Fibroblast of the aortic adventitia (primary cell): ENCODE measurements at places on chromosomes 6 and 20.

- no peak for DNase-seq
Measured at GRCh38 chr6:109096208-109096607, 901 bp downstream of the CEP57L1 start.

DNA sequence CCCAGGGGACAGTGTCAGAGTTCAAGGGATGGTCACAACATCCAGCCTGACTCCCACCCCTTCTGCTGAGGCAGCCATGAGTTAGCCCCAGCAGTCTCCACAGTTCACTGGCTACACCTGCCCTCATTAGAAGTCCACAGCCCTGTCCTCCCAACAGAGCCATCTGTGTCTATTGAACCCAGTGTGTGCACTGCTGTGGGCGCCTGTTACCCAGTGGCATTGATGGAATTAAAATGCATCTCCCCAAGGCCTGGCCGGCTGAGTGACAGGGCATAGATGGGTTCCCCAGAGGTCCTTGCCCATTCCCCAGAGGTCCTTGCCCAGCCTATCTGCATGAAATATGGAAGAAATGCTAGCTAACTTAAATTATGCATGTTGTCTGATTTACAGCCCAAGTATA, 73.3 kb downstream of the PCSK2 start:
- DNase-seq, result no peak

DNA sequence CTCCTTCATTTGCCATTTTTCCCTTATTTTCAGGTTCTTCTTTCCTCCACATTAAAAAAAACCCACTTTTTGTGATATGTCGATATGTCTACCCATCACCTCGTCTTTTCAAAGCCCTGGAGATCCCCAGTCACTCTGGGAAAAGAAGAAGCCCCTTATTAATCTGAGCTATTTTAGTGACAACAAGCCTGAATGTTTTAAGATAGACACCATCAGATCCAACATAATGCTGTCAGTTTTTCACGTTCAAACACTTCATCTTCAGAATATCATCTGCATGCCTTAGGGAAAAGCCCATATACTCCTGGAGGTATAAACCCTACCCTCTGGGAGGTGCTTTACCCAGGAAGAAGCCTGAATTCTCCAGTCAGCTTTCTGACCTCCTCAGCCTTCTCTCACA, 464.0 kb upstream of the CDH4 start:
- no peak for DNase-seq

DNA sequence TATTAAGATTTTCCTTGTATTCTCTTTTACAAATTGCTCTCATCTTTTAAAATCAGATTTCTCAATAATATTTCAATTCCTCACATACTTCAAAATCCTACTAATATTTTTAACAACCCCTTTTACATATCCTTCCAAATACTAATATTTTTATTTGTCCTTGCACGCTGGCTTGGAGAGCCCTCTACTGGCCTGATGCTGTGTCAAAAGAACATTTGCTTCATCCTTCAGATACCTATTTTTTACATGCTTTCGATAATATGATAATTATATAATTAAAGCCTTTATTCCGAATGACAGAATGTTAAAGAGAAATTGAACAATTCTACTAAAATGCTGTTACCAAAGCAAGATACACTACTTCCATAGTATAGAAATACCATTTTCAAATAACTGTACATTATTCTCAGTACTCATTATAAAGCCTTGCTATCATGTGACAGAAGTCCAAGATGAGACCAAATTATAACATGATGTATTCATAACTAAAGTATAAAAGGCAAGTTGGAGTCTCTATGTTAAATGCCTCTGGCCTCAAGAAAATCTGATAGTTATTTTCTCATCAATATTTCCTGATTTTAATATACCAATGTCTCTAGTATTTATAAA, 39.0 kb upstream of the PLN start:
- DNase-seq, result peak; percentile 52

DNA sequence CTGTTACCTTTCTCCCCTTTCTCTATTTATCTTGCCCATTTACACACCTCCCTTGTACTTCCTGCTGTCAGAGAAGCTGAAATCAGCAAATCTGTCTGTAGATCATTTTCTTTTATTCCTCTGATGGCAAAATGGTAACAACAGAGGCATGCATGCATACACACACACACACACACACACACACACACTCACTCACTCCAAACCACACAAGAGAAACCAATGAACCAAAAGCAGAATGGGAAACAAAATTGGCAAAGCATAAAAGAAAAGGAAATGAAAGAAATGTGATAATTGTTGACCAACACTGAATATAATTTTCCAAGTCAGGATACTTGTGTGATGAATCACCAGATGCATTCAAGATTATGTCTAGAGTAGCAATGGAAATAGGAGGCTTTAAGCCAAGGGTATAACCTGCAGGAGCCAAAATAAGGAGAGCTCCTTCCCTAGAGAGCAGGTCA, 172.4 kb downstream of the PLCB4 start:
- DNase-seq, result peak; percentile 73

GRCh38 chr6:48826901-48827701, 636.0 kb downstream of the MMUT start:
- DNase-seq, result peak; percentile 99

GRCh38 chr6:32092760-32093497, 16.2 kb downstream of the TNXB start:
- peak; percentile 91 for DNase-seq

DNA sequence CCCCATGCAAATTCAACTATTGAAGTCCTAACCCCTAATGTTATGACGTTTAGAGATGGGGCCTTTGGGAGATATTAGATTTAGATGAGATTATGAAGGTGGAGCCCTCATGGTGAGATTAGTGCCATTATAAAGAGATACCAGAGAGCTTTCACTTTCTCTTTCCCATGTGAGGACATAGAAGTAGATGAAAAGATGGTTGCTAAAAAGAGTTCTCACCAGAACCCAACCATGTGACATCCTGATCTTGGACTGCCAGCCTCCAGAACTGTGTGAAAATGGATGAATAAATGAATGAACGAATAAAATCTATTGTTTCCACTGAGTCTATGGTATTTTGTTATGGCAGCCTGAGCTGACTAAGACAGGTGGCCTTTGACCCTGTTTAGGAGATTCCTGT, 50.6 kb upstream of the FBXO30 start:
- no peak for DNase-seq

DNA sequence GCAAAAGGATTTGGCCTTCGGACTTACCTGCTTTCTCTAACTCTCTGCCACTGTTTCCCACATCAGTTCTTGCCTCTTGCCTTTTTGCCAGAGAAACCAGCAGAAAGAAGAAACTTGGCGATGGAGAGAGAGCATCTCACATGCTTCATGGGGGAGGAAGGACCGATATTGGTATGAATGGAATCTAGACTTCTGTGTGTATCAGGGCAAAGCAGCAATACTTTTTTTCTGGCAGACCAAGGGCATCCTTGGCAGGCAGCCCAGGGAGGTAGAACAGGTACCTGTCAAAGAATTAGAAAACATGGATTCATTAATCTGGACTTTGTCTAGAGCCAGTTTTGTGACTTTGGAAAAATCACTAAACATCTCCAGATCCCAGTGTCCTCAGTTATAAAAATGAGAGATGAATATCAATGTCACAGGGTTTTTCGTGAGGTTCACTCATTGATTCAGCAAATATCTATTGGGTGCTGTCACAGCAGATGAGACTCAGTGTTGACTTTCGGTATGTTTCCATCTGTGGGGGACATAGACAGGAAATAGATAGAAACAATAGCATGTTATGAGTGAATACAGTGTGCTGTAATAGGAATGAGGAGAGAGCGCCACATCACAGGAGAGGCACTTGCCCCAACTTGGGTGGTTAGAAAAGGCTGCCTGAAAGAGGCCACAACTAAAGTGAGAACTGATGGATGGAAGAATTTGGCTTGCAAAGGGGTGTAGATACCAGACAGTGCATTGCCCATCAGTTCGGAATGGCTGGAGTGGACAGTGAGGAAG, 114.1 kb downstream of the CD83 start:
- DNase-seq, result no peak

- no peak for DNase-seq
Measured at GRCh38 chr6:156437121-156437879, 339.9 kb upstream of the ARID1B start.

DNA sequence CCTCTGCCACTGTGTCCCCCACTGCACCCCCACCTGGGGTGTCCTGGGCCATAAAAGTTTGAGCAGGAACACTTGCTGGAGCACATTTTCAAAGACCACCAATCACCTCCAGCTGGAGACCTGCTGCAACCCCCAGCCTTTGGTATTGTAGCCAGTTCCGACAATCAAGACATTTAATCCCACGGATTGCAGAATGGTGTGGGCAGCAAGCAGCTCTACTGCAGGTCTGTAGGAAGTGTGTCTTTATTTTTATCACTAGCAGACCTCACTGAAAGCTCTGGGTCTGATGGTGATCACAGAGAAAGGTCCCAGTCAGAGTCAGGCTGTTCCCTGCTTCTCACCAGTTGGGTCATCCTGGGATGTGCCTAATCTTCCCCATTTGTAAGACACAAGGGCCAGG, 167.1 kb upstream of the ECI2 start:
- no peak for DNase-seq

GRCh38 chr20:45636513-45636912, 5.4 kb upstream of the WFDC9 start:
- no peak for DNase-seq

DNA sequence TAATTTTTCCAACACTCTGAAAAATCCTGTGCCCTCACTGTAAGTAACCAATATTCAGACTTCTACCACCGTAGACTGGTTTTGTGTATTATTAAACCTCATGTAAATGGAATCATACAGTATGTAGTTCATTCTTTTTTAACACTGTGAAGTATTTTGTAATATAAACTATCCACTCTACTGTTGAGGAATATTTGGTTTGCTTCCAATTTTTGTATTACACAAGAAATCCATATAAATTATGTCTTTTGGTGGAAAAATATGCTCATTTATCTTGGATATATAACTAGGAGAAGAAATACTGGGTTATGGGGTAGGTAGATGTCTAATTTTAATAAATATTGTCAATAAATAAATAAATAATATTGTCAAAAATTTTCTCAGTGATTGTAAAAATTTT, 116.8 kb downstream of the CHD6 start:
- DNase-seq, result peak; percentile 19

DNA sequence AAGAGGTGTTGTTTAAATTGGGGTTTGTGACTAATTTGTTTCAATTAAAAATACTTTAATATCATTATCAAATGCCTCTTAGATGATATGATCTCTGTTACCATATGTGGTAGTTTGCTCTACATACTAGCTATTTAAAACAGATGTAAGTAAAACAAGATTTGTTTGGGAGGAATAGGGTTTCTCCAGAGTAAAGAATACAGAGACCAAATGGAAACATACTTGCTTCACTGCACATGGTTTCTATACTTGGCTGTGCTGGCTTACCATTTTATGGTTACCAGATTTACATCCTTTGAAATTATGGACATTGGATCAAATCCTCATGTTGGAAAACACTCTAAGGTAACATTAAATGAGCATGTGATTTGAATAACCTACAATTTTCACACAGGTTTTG, 588.3 kb downstream of the CD109 start:
- no peak for DNase-seq

- no peak for DNase-seq
Measured at GRCh38 chr20:57410398-57410920, 19.3 kb downstream of the RBM38 start.

- DNase-seq, result no peak
Measured at GRCh38 chr20:13419477-13419876, 198.4 kb downstream of the ISM1 start.

DNA sequence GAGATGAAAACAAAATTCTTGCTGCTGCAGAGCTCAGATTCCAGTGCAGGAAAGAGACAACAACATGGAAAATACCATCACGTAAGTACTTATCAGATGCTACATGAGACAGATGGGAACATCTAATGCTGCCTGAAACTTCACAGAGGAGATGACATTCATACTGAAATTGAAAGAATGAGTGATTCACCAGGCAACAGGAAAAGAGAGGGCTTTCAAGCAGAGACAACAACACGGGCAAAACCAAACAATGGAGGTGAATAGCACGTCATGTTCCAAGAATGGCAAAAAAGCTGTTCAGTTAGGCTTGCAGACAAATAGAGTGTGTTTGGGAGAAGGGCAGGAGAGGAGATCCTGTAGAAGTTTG, 39.3 kb downstream of the GTF2H5 start:
- DNase-seq, result peak; percentile 51

GRCh38 chr6:108294297-108294726, 542 bp upstream of the AFG1L start:
- DNase-seq, result no peak

- DNase-seq, result peak; percentile 42
Measured at GRCh38 chr20:43941476-43942200, 27.0 kb downstream of the TOX2 start.

DNA sequence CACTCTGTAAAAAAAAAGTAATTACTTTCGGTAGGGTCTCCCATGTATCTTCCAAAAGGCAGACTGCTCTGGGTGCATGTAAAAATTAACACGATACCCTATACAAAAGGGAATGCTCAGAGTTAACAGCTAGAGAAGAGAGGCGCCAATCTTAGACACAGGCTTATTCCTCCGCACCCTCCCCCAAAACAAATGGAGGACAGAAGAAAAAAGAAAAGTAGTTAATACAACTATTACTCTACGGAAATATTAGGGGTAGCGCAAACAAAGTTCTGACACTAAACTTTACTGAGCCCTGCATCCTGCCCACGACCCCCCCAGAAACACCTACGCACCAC, 331 bp upstream of the UFL1 start:
- no peak for DNase-seq

DNA sequence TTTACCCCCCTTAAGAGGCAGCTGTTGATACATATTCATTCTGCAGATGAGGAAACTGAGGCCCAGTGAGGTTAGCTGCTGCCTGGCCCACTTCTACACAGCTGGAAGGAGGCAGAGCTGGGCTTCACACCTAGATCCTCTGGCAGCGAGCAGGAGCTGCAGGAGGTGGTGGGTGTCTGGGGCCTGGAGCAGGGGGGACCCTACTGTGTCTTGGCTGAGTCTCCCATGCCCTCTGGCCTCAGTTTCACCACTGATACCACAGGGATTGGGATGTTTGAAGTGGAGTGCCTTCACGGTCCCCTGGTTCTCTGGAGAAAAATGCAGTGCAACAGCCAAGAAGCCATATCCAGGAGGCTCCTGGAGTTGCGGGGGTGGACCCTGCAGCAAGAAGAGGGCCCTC, 8.2 kb upstream of the BPIFA2 start:
- DNase-seq, result no peak

DNA sequence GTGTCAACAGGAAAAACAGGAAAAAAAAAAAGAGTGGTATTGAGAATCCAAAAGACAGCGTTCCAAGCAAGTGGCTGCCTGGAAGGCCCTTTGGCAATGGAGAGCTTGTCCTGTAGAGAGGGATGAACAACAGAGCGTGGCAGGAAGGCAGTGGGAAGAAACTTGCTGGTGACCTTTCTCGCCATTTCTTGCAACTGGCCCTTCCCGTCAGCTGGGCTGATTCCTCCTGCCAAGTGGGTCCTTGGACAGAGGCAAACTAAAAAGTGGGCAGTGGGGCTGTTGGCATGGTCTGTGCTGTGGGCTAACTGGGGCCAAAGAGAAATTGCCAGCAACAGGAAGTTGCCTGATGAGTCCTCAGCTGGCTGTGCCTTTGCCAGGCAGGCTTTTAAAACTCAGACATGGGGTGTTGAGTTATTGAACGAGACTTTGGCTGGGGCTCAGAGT, 43.9 kb upstream of the CLDN20 start:
- DNase-seq, result no peak

- DNase-seq, result no peak
Measured at GRCh38 chr6:27312950-27313271, 838 bp upstream of the POM121L2 start.
